ENCODE measurements at places on chromosomes 16 and 17.

- DNase-seq, result no peak
Observed at GRCh38 chr16:55832773-55833691, at the start of gene CES1. Gene CES1, minus strand, starts transcription at chr16:55833096. Its CDS starts 41 bp downstream, at chr16:55833055.

DNA sequence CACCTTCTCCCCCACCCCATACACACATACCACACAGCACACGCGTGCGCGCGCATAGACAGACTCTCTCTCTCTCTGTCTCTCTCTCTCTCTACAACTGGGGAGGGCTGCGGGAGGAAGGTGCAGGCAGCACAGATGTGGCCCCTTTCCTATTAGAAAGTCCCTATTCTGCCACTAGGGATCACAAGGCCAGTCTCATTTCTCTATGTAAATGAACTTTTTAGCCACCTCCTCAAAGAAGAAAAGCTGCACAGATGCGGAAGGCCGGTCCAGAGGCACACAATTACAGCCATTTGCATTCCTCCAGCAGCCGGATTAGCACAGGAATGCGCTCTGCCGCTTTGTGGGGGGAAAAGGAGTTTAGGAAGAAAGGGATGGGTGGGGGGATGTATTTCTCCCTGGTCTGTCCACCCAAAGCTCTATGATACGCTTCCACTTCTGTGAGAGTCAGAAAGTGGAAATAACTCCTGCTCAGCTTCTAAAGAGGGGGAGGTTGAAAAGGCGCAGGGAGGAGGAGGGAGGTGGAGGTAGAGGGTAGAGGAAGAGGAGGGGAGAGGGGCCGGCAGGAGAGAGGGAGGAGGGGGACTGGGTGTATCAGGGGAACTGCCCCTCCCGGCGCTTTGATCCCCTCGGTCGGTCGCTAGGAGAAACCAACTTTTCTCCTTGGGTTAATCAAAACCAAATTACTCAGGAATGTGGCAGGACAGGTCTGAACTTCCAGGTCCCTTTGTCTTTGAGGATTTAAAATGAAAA lies 11.7 kb downstream of the ZFHX3 start:
- no peak for DNase-seq

- DNase-seq, result no peak
Observed at GRCh38 chr16:58582133-58582532, 47.5 kb downstream of the CNOT1 start.

- DNase-seq, result no peak
Observed at GRCh38 chr17:17921192-17922069, 50.8 kb downstream of the TOM1L2 start.

DNA sequence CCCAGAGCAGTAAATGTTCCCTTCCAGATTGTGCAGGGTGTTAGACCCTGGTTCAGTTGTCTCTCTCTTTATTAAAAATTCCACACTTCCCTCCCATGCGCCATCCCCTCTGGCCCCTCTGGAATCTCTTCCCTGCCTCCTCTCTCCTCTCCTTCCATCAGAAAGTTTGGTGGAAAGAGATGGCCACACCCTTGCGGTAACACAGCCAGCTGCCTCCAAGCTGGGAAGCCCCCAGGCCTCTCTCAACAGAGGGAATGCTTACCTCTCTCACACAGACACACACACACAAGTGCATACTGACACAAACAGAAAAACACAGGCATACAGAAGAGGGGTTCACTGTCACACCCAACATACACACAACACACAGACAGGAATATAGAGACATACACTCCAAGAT lies 220.5 kb downstream of the C16orf78 start:
- no peak for DNase-seq

DNA sequence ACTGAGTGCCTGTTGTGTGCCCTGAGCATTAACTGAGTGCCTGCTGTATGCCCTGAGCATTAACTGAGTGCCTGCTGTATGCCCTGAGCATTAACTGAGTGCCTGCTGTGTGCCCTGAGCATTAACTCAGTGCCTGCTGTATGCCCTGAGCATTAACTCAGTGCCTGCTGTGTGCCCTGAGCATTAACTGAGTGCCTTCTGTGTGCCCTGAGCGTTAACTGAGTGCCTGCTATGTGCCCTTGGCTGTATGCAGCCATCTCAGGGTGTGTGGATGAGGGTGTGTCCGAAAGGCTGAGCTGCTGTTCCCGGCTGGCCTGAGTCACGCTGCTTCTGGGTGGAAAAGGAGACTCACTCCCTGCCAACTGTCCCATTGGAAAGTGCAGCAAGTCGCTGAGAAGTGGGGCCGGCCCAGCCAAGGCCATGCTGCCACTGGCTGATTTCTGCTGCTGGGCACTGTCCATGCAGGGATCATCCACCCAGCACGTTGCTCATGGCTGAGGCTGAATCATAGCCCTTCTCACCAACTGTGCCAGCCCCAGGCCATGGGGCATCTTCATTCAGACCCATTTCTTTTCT lies 113.8 kb downstream of the OR1D5 start:
- no peak for DNase-seq

GRCh38 chr17:61015966-61016365 lies 338.3 kb downstream of the BCAS3 start:
- DNase-seq, result no peak

DNA sequence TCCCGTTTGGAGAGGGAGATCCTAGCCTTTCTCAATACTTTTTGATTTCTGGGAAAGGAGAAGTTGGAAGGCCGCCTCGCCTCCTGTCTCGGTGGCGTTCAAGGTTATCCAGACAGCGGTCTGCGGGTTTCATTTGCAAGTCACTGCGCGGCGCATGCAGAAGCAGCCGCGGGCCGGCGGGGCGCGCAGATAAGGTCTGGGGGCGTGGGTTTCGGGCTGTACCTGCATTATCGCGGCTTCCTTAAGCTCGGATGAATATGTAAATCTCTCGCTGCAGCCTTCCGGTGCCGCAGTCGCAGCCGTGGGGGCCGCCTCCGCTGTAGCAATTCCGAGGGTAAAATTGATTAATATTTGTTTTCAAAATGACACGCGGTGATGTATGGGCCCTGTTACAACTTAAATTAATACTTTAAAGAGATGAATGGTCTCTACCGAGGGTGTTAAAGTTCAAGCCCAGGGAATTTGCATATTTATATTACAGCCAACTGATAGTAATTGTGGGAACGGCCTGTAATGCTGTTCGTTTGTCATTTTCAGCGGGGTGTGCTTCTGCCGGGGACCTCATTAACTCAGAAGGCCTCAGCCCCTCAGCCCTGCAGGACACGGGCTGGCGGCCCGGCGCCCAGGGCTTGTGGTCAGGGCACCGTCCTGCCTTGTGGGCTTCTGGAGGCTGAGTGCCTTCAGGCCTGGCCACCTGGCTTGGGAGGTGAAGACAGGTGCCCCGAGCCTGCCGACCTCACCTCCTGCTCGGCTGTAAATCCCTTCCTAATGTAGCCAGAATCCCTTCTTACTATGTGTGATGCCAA lies 99.4 kb downstream of the CYLD start:
- DNase-seq, result peak; percentile 56

GRCh38 chr17:82153295-82153691 lies 55.3 kb upstream of the FASN start:
- DNase-seq, result no peak

- DNase-seq, result no peak
Observed at GRCh38 chr17:65633146-65633881, 71.9 kb upstream of the AXIN2 start.

- no peak for DNase-seq
Observed at GRCh38 chr16:27736431-27736830, 186.5 kb downstream of the KATNIP start.

DNA sequence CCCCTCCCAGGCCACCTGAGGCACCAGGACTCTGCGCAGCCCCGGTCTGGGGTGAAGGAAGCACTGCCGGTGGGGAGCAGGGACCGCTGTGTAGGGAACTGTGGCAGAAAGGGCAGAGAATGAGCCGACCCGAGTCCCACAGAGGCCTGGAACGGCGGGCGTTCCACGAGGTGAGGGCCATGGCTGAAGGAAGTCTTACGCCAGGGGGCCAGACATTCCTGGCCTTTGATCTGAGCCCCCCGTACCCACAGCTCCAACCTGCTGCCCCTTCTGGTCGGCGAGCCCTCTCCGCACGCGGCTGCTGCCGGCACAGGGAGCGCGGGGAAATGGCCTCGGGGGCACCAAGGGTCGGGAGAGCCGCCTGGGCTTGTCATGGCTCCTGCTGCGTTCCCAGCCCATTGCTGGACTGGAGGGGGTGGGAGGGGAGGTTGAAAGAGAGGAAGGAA lies 1.4 kb upstream of the WNT3 start:
- DNase-seq, result no peak

GRCh38 chr17:1979182-1979985 lies 45.8 kb downstream of the RTN4RL1 start:
- no peak for DNase-seq

GRCh38 chr16:74580833-74581232 lies 26.1 kb downstream of the GLG1 start:
- no peak for DNase-seq

DNA sequence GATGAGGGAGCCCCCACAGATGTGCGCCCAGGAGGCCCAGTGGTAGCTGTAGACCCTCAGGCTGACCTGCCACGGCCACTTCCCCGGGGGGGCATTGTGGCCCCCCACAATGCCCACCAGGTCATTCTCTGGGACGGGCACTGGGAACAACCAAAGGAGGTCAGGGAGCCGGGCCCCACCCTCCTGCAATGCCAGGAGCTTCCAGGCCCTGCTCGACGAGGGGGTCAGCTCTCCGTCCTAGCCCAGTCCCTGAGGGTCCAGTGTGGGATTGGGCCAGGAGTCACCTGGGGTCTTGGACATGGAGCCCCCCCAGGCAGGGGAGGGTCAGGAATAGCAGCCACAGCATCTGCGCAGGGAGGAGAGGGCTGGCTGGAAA lies 7.0 kb downstream of the TPSD1 start:
- DNase-seq, result no peak

GRCh38 chr17:60563743-60564142 lies 36.2 kb upstream of the PPM1D start:
- DNase-seq, result no peak

DNA sequence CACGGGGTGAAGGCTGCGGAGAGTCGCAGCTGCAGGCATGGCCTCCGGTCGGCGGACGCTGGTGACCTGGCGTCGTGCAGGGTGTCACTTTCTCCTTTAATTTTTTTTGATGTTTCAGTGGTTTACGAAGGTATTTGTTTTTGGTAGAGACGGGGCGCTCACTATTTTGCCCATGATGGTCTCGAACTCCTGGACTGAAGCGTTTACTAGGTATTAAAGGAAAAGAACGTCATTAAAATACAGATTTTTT lies 17.1 kb downstream of the ZNF213 start:
- no peak for DNase-seq

- no peak for DNase-seq
Observed at GRCh38 chr17:2222901-2223616, 80.5 kb downstream of the SMG6 start.
